ENCODE measurements at places on chromosomes 2 and 18.

- DNase-seq, result no peak
These were observed 107.6 kb upstream of the MSH2 start for GRCh38 chr2:47295131-47295980.

GRCh38 chr2:94979406-94980375 is 45.8 kb upstream of the MAL start:
- DNase-seq, result no peak

- no peak for DNase-seq
These were observed 509.6 kb upstream of the TCF4 start for GRCh38 chr18:56097621-56098020.

DNA sequence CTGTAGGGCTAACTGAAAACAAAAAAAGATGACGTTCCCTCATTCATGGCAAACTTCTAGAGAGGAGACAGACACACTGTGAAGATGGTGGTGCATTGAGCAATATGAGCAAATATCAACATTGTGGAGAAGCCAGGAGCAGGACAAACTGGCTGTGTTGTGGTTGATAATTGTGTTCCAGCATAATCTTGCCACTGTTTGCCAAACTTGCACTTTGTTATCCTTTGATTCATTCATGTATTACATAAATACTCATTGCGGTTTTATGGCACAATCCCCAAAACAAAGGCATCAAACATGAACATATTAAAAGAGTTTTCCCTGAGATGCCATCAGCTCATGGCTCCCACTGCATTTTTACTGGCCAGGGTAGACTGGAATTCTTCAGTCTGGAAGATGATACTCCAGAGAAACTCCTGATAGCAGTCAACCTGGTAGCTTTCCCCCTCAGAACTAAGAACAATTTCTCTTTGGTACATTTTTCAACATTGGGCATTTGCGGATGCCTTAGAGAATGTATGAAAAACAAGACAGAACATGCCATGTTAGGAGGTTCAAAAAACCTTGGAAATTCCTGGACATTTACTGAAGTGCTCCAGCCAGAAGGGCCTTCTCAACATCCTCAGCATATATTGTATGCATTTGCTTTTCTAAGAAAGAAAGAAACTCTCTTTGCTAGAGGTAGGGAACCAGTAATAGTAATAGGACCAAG is 487.4 kb upstream of the CELF4 start:
- no peak for DNase-seq

DNA sequence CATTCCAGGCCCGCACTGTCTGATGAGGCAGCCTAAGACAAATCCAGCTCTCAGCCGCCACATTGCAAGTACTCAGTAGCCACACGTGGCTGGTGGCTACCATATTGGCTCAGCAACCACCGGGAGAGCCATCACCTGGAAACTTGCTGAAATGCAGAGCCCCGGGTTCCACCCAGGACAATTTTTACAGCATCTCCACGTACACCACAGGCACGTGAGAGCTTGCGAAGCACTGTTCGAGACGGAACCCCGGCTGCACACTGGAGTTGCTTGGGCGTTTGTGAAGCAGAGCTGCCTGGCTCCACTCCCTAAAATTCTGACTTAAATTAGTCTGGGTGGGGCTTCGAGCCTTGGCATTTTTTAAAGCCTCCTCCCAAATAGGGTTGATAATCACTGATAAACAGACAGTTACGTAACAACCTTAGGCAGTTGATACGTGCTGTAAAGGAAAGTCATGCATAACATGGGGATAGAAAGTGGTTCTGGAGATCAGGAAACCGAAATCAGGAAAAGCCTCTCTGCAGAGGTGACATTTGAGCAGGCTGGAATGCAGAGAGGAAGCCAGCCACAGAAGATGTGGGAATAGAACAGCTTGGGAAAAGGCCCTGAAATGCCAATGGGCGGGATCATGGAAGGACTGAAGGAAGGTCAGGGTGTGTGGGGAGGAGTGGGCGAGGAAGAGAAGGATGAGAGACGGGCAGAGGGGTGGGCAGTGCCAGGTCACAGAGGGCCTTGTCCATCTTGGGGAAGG is 6.2 kb downstream of the ASAP2 start:
- peak; percentile 65 for DNase-seq

DNA sequence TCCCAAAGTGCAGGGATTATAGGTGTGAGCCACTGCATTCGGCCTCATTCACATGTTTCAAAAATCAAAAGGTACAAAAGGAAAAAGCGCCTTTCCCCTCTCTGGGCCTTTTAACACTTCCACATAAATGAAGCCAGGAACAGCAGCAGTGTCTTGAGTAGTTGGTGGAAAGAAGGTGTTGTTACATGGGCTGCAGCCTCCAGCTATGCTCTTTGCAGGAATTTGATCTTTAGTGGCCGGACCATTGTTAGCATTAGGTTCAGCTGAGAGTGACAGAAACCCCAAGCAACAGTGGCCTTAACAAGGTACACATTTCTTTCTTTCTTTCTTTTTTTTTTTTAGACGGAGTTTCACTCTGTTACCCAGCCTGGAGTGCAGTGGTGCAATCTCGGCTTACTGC is 59.1 kb downstream of the HS6ST1 start:
- DNase-seq, result no peak

GRCh38 chr2:95329891-95330793 is 33.0 kb downstream of the KCNIP3 start:
- DNase-seq, result no peak

- no peak for DNase-seq
These were observed 127.6 kb downstream of the PIK3C3 start for GRCh38 chr18:42082415-42083234.

DNA sequence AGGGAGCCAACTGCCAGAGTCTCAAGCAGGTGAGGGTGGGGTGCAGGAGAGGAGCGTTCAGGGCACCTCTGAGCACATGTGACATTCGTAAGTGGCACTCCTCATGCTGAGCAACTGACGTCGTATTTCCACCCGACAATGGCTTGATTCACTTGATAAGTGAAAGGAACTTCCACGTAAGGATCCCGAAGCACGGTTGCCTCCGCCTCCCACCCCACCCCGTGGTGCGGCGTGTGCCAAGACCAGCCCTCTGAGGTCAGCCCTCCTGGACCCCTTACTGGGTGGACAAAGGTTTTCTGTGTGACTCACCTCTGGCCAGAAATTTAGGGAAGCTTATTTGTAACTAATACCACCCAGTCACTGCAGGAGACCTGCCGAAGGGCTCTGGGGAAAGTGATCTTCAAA is 59.9 kb downstream of the AGAP1 start:
- no peak for DNase-seq

GRCh38 chr2:182101263-182101662 is 115.6 kb downstream of the PPP1R1C start:
- DNase-seq, result no peak

DNA sequence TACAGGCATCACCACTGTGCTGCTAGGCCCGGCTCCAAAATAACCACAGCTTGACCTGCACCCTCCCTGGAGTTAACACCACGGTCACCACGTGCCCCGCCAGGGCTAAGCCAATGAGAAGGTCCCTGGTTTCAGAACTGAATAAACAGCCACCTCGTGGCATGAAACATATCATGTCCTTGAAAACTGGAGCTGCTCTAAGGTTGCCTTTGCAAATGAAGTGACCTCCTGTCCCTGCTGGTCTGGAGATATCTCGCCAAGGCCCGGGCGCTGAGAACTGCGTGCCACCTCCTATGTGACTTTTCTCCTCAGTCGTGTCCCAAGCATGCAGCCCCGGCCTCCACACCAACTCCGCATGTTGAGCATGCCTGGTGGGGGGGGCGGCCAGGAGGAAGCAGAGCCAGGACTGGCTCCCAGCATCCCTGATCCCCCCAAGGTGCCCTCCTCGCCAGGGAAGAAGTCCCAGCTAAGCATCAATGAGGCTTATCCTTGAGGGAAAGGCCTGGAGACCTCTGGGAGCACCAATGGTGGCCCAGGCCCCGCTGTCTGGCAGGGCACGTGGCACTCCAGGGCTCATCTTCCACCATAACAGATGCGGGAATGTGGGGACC is 16.3 kb upstream of the KCNG2 start:
- no peak for DNase-seq

DNA sequence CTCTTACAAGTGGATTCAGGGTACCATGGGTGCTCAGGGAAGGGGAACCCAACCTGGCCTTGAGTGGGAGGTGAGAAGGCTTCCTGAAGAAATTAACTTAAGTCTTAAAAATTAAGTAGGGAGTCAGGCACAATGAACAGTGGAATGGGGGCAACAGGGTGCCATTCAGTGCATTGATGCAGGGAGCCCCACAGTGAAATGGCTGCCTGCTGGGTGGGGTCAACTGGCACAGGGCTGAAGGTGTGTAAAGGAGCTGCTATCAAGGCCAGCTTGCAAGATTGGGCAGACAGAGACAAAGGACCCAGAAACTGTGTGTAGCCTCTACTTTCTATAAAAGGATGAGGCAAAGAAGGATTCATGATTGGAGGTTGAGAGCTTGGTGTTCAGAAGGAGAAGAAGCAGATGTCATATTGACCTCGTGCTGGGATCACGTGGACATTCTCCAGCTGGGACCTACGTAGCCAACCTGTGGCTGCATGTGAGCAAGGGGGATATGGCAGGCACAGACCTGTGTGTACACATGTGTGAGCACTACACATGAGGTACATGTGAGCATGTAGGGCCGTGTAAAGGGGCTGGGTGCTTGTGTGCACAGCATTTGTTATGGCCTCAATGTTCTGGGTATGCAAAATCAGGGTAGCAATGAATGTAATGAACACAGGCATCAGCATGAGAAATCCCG is 209.5 kb upstream of the HAAO start:
- no peak for DNase-seq

GRCh38 chr2:235616885-235617284 is 123.0 kb downstream of the AGAP1 start:
- no peak for DNase-seq

GRCh38 chr2:225422145-225422544 is 22.6 kb downstream of the NYAP2 start:
- no peak for DNase-seq

DNA sequence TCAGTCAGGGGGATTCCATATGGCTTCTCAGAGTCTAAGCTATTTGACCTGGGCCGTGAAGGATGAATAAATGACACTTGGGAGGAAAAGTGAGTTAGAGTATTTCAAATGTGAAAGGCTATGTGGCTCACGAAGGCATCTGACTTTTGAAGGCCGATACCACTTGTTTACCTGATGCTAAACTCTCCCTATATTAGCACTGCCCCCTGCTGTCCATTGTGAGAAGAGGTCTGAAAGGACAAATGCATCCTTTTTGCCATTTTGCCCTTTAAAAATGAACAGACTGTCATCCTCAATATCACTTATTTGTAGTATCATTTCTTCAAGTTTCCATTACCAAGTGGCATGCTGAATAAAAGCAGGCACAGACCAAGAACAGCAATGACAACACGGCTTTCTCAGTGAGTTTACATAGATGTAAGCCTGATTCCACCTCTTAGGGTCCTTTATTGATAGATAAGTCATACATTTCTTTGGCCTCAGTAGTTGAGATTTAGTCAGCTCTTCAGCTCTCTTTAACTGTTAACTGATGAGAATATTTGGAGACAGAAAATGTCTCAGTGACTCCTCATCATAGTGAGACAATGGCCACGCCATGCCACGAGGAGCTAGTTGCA is 40.1 kb downstream of the DOCK10 start:
- peak; percentile 85 for DNase-seq

DNA sequence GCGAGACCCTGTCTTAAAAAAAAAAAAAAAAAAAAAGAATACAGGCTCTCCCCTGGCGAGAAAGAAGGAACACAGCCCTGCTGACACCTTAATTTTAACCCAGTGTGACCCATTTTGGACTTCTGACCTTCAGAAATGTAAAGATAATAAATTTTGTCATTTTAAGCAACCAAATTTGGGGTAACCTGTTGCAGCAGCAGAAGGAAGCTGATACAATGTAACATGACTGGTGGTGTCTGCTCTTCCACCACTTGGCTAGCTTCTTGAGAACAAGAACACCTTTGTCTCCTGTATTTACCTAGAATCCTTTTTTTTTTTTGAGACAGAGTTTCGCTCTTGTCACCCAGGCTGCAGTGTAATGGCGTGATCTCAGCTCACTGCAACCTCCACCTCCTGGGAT is 6.6 kb upstream of the STK11IP start:
- no peak for DNase-seq

GRCh38 chr2:241519669-241520068 is 11.3 kb upstream of the STK25 start:
- DNase-seq, result no peak

DNA sequence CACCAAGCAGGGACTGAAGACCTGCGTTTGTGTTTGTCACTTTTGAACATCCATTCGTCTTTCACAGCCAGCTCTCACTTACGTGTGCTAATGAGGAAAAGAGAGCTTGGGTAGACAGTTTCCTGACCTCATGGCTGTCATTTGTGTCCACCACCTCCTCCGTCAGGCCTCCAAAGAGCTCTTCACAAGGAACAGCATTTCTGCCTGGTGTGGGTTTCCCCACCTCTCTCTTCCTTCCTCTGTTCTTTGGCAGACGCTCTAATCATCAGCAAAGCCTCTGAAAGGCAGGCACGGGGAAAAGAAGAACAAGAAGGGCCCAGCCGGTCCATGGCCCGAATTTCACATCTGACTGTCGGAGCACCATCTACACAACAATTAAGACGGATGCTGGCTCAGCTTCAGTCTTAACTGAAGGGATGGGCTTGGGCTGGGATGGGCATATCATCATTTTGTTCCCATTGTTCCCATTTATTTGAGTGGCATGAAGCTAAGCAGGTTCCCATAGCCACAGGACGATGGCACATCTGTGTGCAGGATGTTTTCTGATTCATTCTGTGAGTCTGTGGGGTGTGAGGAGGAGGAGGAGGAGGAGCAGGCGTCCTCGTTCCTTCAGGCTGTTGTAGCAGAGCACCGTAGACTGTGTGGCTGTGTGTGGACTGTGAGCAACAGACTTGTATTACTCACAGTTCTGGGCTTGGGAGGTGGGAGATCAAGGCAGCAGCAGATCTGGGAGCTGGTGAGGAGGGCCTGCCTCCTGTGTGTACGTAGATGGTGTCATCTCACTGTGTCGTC is 66.4 kb downstream of the TSHZ1 start:
- peak; percentile 75 for DNase-seq

GRCh38 chr2:234458466-234458865 is 38.4 kb downstream of the ARL4C start:
- DNase-seq, result no peak

DNA sequence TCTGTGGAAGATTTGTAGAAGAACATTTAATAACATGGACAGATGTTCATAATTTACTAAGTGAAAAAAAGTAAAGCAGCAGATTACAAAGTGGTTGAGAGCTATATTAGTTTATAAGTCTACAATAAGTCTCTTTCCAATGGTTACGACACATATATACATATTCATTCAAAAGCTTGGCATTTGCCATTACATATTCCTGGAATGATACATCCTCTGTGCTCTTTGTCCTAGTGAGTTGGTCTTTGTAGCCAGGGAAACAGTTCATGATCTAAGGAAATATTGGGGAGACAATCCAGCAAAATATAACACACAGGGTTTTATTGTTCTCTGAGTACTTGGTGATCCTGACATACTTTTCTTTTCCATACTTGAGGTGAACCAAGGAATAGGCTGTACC is 32.5 kb upstream of the SOS1 start:
- no peak for DNase-seq

DNA sequence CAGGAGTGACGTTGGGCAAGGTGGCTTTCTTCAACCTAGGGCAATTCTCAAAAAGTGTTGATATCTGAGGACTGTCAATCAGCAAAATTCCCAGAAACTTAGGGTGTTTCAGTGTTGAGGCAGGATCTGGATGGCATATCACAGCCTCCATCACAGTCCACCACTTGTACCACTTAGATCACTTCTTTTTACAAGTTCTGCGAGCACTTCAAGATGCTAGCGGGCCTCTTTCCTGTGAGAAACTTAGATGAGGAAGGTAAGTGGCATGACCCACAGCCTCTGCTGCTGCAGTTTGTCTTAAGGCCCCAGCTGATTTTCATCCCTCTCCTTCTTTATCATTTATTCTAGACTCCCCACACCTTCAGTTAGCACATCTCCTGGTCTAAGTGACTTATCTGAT is 295.4 kb upstream of the ZNF521 start:
- no peak for DNase-seq

All from lung microvascular endothelial cell (primary cell).